CD4-positive, alpha-beta T cell (primary cell): ENCODE measurements at places on chromosomes 3 and 15.

- DNase-seq = no peak
Observed at GRCh38 chr15:96047255-96047931, 283.1 kb upstream of the NR2F2 start.

DNA sequence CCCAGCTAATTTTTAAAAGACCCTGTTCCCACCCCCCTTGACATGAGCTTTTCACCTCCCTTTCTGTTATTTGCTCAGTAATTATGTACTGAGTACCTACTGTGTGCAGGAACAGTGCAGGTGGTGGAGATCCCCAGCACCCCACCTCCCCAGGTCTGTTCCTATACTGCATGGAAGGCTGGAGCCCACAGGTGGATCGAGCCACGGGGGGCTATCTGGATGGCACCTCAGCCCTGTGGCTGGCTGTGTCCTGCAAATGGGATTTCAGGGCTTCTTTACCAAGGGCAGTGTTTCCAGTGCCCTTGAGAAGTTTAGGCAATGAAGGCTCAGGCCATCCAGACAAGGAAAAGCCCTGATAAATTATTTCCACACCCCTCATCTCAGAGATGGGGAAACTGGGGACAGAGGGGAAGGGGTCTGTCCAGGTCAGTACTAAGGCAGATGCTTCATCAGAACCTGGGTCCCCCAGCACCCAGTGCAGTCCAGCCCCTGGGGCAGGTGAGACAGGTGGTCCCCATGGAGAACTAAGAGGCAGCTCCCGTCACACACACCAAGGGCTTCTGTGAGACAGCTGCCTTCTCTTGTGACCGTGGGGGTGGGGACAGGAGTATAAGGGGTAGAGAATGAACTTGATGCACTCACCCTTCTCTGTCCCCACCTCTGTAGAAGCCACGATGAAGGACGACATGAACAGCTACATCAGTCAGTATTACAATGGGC is 109.6 kb downstream of the ETFA start:
- no peak for DNase-seq

DNA sequence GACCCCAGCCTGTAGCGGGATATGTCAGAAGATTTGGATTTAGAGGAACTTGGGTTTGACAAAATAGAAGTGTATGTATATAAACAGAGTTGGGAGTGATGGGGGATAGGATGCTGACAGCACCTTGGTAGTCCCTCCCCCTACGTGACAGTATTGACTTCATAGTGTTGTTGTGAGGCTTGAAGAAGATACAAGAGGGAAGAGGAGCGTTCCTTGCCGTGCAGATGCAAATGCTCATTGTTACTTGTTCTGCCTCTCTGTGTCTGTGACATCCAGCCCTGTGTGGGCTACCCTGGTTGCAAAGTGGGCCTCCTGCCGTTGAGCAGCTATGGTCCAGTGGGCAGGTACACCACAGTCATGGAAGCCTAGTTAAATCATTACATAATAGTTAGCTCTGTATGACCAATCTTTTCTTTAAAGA is 45.0 kb downstream of the SMAD3 start:
- no peak for DNase-seq

DNA sequence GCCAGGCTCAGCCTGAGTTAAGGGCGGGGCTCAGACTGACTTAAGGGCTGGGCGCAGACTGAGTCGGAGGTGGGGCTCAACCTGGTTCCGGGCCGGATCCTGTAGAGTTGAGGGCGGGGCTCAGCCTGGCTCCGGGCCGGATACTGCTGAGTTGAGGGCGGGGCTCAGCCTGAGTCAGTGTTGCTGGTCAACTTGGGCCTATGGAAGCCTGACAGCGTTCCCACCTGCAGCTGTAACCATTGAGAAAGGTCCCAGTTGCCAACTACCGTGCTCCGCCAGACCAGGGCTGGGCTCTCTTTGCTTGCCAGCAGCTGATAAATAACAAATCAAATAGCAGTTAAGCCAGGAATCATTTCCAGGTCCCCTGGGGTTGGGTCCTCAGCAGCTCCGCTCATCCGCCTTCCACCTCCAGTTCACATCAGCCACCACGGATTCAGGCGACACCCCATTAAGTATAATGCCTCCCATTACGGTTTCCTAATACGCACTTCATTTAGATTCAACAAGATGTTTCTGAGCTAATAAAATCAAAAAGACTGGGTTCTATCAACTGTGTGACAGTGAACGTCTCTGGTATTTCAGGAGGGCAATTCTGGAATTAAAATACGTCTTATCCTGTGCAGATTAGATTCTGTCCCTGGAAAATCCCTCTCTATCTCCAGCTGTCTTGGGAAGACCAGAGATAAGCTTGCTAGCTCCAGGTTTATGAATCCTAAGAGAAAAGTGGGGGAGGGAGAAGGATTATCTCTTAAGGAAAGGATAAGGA is 7.3 kb downstream of the GRIP2 start:
- no peak for DNase-seq

- DNase-seq = no peak
Observed at GRCh38 chr3:45009868-45010267, 16.2 kb upstream of the CLEC3B start.

GRCh38 chr3:126209741-126210140 is 29.4 kb upstream of the ALDH1L1 start:
- DNase-seq = no peak
